ENCODE measurements at places on chromosomes 2 and 18.

GRCh38 chr2:113877711-113878598, 11.9 kb upstream of the ACTR3 start:
- peak; percentile 61 for DNase-seq

DNA sequence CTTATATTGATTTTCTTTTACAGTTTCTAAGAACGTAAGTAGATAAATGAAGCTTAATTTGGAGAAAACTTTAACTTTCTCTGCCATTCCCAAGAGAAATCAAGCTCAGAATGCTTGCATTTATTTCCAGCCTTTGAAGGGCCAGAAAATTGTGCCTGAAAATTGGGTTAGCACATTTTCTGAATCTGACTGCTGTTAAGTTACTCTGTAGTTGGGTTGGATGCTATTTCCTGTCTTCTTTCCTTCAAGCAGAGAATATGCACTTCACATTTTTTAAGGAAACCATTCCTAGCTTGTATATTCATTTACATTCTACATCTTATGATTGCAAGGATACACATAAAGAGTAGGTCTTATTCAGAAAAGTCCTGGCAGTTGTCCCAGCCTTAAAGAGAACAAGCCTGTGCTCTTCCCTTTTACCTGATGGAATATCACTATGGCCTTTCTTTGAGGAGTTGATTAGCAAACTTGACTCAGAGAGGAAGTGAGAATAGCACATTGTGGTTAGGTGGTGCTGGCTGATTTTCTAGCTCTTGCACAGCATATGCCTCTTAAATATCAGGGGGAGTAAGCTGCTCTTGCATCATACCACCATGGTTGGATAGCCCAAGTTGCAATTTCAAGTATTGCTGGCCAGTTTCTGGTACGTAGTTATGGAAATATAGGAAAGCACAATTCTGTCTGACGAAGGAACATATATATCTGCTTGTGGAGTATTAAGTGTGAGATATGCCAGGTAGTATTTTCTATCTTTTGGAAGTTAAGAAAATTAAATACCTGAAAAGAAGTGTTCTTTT, 133.7 kb downstream of the COMMD1 start:
- DNase-seq: no peak

- no peak for DNase-seq
These were observed 116.0 kb downstream of the LIPG start for GRCh38 chr18:49677762-49678413.

- no peak for DNase-seq
These were observed 157.8 kb upstream of the HDAC4 start for GRCh38 chr2:239558661-239559060.

DNA sequence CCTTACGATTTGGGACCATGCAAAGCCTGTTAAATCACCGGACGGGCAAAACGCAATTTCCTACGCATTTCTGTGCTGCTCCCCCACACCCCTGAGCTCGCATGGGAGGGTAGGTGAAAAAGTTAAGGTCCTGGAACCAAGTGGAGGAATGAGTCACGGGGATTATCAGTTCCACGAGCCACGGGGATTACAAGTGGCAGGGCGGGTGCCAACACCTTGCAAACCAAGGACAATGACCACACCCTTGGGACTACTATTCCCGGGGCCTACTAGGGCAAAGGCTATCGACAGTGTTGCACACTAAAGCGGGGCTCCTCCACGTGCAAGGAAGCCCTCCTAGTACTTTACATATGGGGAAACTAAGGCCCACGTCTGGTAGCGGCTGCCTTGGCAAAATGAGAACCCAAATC, 447 bp downstream of the RETSAT start:
- no peak for DNase-seq

- DNase-seq: no peak
These were observed 19.9 kb upstream of the INHBB start for GRCh38 chr2:120326066-120326465.

DNA sequence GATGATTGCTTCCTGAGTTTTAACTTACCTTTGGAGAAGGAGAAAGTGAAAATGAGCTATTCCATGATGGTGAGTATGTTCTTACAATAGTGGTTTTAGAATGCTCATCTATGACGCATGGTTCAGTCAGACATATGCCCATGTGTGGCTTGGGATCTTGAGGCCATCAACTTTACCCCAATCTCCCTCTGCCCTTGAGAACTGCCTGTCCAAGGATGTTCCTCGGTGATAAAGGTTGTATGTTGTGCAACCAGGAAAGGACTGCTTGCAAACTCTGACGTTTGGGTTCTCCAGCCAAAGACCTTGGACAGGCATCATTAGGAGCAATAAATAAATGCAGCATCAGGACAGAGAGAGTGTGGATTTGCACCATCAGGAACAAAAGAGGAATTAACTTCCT, 165.0 kb downstream of the ZEB2 start:
- no peak for DNase-seq

- DNase-seq: no peak
These were observed 98.8 kb upstream of the RBMS1 start for GRCh38 chr2:160592401-160592800.

DNA sequence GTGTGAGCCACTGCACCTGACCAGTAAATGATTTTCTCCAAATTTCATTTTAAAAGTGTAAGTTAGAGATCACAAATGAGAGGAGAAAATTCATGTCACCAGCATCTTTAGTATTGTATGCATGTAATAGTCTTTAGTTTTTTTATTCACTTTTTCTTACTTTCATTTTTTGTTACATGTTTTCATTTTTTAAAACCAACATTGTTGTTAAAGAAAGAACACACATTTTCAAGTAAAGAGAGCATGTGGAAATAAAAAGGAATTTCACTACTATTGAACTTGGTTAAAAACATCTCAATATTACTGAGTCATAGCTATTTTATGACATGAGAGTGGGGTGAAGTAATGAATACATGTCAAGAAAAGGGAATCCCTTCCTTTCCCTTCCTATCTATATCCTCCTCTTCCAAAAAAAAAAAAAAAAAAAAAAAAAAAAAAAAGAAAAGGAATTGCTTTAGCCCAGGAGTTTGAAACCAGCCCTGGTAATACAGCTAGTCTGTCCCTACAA, 29.1 kb upstream of the PMAIP1 start:
- no peak for DNase-seq

DNA sequence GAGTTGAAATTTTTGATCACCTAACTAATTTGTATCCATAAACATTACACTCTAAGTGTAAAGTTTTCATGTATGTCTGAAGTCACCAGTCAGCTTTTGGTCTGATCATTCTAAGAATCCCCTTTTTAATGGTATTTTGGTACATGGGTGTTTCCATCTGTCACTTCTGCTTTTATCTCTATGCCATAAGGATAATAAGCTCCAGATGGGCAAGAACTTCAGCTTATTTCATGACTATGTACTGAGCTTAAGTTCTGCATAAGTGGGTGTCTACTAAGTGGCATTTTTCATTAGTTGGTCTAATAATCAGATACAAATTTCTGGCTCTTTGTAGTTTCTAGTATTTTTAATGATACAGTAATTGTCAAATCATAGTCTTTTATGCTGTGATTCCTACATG, 20.4 kb downstream of the UBXN4 start:
- DNase-seq: no peak

DNA sequence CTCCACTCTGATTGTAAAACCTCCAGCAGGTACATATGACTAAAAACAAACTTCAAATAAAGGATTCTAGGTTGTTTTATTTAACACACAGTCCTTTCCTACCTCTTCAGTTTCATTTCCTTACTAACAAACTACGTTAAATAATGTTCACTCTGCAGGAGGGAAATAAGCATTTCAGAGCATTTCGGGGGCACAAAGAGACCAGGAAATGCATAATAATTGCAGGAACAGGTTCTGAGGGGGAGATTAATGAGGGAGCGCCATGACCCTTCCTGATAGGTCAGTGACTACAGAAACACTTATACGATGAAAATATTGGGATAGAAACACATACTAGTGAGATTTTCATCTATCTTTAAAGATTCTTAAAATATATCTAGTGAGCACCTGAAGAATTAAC, 416.6 kb downstream of the NRXN1 start:
- DNase-seq: no peak

GRCh38 chr2:129801575-129801974, 177.9 kb upstream of the RAB6C start:
- no peak for DNase-seq

DNA sequence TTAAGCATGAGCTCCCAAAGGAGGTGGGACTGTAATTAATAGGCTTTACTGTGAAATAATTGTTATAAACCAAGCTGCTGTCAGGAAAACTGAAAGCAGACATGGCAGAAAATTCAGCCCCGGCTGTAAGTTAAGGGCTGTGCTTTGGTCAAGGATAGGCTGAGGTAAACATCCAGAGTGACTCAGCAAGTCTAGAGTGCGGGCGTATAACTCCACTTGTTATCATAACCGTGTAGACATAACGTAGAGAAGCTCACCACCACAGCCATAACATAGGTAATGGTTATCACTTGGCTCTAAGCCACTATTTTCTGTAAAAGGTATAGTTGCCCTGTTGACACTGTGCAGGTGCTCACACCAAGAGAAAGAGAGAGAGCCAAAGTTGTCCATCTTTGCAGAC, 316.8 kb downstream of the DCDC2C start:
- no peak for DNase-seq

- no peak for DNase-seq
These were observed 253.5 kb upstream of the NT5C1B start for GRCh38 chr2:18842836-18843235.

- DNase-seq: no peak
These were observed 124.8 kb downstream of the ZNF516 start for GRCh38 chr18:76370201-76370600.

GRCh38 chr2:58378152-58378551, 137.0 kb upstream of the FANCL start:
- no peak for DNase-seq

DNA sequence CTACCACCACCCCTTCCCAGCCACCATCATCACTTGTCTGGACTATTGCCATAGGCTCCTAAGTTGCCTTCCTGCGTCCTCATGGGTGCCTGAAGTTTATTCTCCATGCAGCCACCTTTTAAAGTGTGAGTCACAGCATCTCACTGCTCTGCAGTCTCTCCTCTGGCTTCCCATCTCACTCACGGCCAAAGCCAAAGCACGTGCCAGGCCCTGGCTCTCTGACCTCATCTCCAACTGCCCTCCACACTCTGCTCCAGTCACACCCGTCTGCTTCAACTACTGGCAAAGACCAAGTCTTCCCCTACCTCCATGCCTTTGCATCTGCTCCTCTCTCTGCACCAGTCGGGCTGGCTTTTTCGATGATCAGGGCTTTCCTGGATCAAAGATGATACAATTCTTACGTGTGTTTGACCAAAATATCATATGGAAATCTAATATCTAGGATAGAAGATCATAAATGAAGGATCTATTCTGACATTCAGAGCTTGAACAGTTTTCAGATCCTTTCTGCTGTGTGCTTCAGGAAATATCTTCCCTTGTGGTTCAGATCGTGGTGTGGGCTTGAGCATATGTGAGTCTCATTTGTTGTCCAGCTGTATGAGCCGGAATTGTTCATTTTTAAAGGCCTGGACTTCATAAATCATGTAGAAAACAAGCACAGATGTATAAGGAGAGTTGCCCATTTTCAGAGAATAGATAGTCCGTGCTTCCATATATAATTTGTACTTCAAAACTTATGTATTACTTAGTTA, 175.6 kb downstream of the PRKCE start:
- DNase-seq: no peak

DNA sequence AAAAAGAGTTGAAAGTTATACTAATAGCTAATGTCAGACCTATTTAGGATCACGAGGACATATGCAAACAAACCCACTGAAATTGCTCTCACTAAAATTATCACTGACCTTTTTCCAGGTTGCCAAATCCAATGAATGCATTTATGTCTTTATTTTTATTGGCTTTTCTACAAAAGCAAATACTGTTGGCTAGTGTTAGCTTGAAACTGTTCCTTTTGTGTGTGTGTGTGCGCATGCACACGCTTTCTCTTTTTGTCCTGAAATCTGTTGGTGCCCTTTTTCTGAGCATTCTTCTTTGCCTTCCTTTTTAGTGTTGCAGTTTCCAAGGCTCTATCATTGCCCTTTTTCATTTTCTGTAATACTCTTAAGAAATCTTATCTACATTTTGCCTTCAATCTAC, 1269.2 kb downstream of the LRP1B start:
- DNase-seq: no peak

DNA sequence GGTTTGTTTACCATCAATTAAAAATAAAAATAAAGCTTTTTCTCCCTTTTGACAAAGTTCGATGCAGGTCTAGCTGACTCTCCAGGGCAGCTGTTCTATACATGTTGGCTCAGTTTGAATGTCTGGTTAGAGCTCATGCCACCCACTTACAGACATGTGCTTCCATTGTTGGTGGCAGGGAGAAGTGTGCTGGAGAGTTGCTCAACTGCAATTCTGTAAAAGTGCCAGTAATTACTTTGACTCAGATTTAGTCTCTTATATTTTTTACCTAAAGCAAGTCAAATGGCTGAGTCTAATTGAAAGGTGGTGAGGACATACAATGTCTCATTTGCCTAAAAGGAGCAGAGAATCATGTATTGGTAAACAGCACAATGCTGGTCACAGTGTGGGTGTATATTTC, 609.1 kb upstream of the SYT4 start:
- no peak for DNase-seq

- no peak for DNase-seq
These were observed 2.4 kb downstream of the SCG2 start for GRCh38 chr2:223599640-223600380.

GRCh38 chr2:107685421-107685986, 141.2 kb upstream of the RGPD4 start:
- no peak for DNase-seq

DNA sequence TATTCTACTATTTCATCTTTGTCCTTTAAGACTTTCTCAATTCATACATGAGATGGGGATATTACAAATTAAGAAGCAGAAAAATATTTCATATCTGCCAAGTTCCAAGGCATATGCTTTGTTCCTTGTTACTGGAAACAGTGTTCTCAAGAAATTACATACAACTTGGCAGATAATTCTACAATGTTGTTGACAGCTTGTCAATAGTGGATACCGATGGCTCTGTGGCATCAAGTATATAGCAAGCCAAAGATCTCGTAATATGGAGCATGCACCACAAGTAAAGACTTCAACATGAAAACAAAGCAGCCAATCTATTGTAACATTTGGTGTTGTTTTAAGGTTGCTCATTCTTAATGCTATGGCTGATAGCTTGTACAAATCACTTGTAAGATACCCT, 598.2 kb upstream of the KLHL29 start:
- DNase-seq: no peak

GRCh38 chr2:205169012-205169411, 513.3 kb upstream of the NRP2 start:
- no peak for DNase-seq

DNA sequence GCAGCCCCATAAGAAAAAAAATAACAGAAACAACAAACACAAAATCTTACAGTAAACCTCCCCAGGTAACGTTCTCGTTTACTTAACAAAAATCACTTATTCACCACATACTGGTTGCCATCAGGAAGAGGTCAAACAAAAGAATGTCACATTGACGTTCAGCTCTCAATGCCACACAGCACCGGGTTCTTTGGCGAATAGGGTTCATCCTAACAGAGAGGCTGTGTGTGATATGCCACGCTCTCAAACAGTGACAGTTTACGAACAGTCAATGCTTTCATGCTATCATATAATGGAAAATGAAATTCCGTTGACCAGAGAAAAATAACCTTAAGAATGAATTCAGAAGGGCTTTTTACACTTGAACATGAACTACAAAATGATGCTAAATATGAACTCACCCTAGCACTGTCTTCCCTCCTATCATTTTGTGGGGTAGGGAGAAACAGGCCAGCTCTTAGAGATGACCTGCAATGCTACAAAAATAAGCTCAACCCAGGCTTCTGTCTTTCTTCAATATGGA, 2.0 kb downstream of the TMEM163 start:
- DNase-seq: no peak

Data from SW 1271 (cell line).